ENCODE measurements at places on chromosomes 12 and 14.

DNA sequence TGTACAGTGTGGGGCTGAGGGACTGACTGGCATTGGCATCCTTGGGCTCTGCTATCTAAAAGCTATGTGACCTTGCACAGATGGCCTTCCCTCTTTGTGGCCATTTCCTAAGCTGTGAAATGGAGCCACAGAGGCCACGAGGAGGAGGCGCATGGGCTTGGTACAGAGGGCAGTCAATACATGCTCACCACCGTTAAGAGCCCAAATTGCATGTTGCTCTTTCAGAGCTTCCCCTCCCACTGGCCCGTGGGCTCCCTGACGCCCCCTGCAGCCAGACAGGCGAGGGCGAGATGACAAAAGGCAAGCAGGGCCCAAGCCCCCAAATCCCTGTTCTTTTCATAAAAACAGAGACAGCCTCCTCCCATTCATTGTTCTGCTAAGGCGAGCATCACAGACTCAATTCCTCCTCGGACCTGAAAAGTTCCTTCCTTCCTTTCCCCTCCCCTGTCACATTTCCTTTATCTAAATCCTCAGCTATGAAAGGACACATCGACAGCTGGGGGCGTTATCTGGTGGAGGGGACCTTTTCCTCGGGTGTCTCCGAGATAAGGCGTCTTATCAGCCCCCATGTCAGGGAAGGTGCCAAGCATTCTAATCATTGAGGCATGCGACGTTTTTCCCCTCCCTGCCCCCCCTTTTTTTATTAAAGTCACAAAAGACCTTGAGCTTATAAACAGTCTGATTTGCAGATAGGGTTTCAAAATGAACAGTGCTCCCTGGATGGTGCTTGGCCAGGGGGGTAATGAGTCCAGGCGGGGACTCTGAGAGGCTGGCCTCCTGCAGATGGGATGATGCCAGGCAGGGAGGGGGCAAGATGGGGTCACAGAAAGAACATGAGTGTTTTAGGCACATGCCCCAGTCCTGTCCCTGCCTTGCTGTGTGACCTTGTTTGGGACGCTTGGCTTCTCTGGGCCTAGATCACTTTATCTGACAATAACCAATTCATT is 26.4 kb downstream of the FAM222A start:
- DNase-seq = no peak

DNA sequence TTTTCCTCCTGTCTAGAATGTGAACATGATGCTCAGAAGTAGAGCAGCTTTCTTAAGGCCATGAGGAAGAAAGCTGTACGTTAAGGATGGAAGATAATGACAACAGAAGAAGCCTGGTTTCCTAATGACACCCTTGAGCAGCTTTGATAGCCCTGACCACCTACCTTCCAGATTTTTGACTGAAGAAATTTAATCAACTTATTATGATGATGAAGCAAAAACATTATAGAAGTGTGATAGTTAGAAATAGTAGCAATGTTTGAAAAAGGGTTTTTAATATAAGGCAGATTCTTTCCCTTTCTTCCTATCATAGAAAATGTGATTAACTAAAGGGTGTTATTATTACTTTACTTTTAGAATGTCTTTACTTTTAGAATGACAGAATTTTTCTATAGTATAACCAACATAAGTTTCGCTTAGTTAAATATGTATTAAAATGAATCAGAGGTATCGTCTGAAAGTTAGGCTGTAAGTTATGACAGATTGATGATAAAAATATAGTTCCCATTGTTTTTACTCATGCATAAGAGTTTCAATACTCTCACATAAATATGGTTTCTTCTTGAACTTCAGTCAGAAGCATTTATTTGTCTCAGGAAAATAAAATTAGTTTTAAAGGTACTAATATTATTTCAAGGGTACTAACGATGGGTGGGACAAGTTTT is 50.1 kb upstream of the PPFIA2 start:
- DNase-seq = no peak

DNA sequence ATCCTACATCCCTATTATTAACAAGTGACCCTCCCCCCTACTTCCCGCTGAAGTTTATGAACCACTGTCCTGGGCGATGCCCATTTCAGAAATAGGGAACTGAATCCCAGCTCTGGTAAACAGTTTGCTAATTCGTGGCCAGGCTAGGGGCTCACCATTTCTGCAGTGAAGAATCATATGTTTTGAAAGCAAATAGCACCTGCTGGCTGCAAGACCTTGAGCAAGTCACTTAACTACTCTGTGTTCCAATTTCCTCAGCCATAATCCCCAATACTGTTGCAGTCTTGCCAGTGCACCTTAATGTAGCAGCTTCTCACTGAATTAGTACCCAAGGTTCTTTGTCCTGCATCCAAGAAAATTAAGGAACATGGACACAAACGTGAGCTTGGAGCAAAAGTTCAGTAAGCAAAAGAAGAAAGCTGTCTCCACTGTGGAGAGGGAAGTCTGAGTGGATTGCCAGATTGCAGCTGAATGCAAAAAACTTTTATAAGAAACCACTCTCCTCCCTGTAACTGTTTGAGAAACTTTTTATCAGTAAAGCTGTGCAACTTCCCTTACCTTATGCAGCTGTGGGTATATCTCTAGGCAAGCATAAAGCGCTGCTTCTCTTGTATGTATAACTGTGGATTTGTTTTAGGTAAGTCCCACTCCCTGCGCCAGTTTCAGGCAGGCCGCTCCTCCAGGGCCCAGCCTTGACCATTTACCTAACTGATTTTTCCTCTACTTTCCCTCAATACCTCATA is 824 bp downstream of the OAS1 start:
- DNase-seq = no peak

GRCh38 chr12:106358396-106359241 is 1.1 kb downstream of the POLR3B start:
- no peak for DNase-seq

- no peak for DNase-seq
Measured at GRCh38 chr14:36505892-36506731, 13.9 kb downstream of the NKX2-1 start.

GRCh38 chr14:105154476-105154871 is 14.1 kb downstream of the JAG2 start:
- no peak for DNase-seq

DNA sequence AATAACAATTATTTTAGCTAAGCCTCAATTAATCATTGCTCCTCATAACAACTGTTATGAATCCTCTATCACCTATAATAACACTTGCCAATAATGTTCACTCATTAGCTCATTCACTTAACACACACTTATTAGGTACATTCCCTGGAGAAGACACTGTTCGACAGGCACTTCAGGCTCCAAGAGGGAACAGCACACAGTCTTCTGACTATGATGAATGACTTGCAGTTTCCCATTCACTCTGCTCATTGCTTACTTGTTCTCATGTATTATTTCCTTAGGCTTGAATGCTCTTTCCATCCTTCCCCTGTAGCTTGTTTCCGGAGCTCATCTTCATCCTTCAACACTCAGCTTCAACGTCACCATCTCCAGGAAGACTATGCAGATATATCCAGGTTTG is 437.3 kb downstream of the TMEM132D start:
- DNase-seq = no peak

DNA sequence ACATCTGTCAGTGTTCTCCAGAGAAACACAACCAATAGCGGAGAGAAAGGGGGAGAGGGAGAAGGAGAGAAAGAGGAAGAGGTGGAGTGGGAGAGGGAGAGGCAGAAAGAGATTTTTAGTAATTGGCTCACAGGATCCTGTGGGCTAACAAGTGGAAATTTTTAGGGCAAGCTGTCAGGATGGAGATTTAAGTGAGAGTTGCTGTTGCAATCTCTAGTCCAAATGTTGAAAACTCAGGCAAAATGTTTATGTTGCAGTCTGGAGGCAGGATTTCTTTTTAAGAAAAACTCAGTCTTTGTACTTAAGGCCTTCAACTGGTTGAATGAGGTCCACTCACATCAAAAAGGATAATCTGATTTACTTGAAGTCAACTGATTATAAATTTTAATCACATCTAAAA is 12.5 kb upstream of the GLIPR1L2 start:
- no peak for DNase-seq

DNA sequence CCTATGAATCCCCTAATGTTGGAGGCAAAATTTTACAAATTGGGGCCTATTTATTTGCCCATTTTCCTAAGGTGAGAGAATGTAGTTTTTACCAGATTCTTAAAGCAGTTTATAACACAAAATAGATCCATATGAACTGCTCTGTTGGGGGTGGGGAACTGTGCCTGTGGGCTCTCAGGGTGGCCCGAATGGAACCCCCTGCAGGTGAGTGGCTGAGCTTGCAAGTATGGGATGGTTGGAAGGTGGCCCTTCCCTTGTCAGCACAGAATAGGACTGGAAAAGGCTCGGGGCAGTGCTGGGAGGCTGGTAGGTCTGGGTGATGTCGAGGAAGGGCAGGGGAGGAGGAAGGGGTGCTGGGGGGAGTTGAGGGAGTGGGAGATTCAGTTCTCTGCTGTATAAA is 4.9 kb downstream of the VSX2 start:
- no peak for DNase-seq
